ENCODE measurements at places on chromosomes 12 and 14.

DNA sequence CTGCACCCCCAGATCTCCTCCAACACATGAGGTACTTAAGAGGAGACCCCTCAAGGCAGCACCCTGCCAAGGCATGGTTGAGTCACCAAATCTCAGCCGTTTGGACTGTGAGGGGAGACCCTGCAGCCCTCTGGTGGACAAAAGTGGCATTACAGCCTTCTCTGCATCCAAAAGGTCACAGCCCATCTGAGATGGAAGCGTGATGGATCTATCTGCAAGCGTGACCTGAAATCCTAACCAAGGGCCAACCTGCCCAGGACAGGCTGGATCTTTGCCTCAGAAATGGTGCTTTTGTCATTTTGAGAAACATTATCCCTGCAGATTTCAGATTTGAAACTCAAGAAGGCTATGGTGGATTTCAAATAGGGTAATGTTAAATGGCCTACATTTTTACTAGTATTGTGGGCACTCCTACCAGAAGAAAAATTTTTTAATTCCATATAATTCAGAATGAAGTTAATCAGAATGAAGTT lies 23.7 kb upstream of the DHRS4 start:
- DNase-seq: peak; percentile 57

DNA sequence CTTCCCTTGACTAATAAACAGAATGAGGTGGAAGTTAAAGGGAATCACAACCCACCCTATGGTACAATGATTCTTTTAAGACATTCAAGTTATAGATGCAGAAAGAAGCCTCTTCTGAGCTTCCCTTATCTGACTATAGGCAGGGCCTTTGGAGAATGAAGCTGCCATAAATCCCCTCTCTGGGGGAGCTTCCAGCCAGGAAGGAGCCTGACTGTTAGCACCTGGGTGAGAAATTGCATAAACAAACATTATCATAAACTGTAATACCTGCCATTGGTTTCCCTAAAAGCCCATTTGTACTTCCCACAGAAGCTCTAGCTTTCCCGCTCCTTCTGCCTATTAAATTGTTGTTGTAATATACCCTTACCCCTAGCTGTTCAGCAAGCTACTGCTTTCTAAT lies 81.3 kb upstream of the RESF1 start:
- no peak for DNase-seq

- no peak for DNase-seq
Measured at GRCh38 chr12:67280572-67280971, 11.4 kb downstream of the CAND1 start.

- no peak for DNase-seq
Measured at GRCh38 chr12:29901585-29901984, 117.8 kb upstream of the TMTC1 start.

DNA sequence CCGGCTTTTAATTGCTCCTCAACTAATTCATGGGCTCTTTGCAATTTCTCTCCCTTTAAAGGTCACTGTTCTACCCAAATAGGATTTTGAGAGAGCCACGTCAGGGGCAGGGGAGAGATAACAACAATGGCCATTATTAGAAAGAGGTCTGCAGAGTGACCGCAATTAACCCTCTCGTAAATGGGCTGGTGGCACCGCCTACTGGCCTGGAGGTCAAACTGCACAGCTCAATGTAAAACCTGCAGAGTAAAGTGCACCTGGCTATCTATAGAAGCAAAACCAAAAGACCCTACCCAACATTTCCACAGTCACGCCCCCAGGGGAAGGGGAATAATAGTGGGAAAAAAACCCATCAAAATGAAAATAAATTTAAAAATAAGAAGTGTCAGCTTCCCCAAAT lies 21.6 kb upstream of the CLEC4E start:
- no peak for DNase-seq

DNA sequence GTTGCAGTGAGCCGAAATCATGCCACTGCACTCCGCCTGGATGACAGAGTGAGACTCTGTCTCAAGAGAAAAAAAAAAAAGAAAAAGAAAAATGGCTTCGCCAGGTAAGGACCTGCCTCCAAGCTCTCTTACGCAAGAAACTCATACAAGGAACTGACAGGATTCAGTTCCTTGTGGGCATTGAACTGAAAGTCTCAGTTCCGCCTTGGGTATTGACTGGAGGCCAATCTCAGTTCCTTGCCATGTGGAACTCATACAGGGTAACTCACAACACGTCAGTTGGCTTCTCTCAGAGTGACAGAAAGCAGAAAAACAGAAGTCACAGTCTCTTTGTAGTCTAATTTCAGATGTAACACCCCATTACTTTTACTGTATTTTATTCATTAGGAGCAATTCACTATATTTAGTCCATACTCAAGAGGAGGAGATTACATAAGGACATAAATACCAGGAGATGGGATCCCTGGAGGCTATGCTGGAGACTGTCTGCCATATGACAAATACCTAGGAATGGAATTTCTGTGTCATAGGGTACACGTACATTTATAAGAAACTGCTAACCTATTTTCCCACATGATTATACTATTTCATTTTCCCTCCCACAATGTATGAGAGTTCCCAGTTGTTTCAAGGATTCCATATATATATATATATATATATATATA lies 11.4 kb upstream of the NOPCHAP1 start:
- DNase-seq: peak; percentile 34

GRCh38 chr14:28297559-28297958 lies 469.0 kb upstream of the FOXG1 start:
- no peak for DNase-seq

DNA sequence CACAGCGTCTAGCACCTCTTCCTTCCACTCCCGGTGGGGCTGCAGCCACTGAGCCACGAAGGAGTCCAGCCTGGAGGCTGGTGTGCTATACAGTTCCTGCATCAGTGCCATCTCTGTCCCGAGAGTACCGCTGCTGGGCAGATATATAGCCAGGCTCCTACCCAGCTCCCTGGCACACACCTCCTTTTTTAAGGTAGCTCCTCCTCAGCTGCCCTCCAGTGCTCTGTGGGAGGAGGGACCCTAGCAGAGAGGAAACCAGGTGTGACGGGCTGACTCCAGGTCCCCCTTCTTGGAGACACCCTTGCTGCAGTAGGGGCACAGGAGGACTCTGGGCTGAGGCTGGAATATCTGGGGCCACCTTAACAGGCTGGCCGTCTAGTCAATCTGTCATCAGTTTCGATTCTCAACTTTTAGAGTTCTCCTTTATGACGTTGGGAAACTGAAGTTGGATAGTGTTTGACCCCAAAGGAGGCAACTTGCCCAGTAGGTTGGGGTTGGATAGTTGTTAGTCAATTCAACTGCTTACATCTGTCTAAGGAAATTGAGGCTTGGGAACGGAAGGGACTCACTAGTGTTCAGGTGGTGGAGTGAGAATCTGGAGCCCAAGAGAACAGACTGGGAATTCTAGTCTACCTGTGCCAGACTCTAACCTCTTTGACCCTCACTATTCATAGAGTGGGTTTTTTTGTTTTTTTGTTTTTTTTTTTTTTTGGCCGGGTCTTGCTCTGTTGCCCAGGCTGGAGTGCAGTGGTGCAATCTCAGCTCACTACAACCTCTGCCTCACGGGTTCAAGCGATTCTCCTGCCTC lies at the start of gene OASL:
TSS of gene OASL (minus strand) at position 386 of the 808 bp plus-strand sequence. CDS start at position 111, 275 bp downstream.
- peak; percentile 52 for DNase-seq

DNA sequence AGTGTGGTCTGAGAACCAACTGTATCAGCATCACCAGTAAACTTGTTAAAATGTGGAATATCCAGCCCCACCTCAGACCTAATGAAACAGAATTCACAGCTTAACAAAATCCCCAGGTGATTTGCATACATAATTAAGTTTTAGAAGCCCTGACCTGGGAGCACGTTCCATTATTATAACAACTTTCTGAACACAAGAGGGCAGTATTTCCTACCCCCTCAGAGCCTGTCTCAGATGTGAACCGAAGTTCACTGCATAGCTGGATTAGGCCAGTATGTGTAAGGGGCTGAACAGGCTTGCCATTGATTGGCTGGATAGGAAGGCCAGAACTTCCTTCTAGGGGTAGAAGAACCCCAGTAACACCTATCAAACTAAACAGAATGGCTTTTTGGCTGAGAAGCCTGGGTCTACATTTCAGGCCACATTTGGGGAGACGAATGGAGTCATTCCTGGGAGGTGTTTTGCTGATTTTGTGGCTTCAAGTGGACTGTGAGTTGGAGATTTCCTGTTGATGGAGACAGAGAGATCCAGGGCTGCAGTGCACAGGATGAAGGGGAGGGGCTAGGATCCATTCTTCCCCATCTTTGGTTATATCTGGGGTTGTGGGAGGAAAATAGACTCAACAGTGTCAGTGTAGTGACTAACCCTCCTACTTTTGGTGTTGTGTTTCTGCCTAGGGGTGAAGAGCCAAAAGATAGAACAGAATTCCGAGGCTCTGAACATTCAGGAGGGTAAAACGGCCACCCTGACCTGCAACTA lies 94.7 kb upstream of the OR4E1 start:
- DNase-seq: no peak

DNA sequence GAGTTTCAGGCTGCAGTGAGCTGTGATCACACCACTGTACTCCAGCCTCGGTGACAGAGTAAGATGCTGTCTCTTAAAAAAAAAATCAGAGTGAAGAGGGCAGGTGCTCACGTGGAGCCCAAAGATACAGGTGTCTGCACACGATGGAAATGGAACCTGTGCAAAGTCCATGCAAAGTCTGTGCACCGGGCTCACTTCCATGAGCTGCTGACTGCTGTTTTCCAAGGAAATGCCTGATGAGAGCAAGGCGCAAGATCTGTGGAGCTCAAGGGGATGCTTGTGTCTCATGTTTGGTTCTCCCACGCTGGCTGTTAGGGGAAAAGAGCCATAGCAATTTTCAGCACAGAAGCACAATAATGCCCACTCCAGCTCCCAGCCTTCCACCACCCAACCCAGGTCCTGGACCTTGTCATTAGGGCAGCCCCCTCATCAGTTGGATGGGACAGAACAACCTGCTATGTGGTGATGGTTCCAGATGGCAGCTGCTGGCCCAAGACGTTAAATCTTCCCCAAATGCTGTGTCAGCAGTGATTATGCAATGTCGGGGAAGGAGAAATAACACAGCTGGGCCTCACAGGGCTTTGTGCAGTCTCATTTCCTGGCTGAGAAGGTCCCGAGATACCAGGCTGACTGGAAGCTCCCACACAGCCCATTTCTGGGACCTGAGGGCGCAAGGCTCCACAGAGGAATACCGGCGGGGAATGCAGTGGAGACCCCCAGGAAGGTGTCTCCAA lies 27.9 kb upstream of the DICER1 start:
- no peak for DNase-seq

DNA sequence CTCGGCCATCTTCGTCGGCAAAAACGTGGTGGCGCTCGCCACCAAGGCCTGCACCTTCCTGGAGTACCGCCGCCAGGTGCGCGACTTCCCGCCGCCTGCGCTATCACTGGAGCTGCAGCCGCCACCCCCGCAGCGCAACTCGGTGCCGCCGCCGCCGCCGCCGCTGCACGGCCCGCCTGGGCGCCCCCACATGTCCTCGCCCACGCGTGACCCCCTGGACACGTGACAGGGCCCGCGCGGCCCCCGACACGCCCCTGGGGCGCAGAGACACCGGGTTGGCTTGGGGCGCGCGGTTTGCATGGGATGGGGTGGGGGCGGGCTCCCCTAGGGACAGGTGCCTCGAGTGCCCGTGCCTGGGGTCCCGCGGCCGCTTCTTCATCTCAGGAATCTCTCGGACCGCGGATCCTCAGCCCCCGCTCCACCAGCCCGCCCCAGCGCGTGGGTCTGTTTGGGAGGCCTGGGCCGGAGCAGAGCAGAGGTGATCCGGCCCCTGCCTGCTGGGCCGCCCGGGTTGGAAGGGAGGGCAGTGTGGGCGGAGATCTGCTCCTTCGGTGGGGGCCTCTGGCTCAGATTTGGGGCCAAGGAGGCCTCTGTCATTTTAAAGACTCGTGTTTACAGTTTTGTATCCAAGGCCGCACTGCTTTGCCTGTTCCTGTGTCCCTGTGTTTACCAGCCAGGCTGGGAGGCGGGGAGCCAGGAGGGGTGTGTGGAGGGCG lies 3.3 kb downstream of the TMEM121 start:
- DNase-seq: no peak

- no peak for DNase-seq
Measured at GRCh38 chr14:33307691-33308251, 369.1 kb downstream of the NPAS3 start.

- DNase-seq: no peak
Measured at GRCh38 chr14:98926801-98927200, 345.2 kb downstream of the BCL11B start.

DNA sequence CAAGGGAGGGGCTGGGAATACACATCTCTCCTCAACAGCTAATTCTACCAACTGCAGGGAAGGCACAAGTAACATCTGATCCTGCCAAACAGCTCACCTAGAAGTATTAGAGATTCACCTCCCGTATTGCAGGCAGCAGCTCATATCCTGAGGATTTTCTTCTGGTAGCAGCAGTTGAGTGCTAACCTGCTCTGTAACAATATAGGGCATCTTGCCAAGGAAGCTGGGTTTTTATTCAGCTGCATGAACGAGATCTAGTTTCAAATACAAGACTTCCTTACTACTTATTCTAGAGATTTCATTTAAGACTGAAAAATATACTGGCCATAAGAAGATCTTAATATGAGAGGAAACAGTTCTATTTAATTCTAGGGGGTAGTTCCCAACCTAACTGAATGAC lies 261.4 kb upstream of the USP15 start:
- DNase-seq: no peak

DNA sequence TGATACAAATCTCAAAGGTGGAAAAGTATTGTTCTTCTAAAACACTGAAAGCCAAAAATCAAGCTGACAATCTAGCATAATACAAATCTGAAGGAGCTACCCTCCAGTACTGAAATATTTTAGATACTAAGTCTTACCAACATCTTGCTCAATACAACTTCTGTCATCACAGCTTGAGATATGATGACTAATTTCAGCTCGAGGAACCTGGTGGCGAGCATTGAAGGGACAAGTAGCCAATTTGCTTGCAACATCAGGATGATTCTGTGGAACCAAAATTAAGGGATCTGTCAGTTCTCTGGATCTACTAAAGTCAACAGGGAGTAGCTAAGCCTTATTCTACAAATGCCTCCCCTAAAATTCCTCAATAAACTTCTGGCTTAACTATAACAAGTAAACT lies 10.4 kb downstream of the GTSF1 start:
- DNase-seq: no peak

DNA sequence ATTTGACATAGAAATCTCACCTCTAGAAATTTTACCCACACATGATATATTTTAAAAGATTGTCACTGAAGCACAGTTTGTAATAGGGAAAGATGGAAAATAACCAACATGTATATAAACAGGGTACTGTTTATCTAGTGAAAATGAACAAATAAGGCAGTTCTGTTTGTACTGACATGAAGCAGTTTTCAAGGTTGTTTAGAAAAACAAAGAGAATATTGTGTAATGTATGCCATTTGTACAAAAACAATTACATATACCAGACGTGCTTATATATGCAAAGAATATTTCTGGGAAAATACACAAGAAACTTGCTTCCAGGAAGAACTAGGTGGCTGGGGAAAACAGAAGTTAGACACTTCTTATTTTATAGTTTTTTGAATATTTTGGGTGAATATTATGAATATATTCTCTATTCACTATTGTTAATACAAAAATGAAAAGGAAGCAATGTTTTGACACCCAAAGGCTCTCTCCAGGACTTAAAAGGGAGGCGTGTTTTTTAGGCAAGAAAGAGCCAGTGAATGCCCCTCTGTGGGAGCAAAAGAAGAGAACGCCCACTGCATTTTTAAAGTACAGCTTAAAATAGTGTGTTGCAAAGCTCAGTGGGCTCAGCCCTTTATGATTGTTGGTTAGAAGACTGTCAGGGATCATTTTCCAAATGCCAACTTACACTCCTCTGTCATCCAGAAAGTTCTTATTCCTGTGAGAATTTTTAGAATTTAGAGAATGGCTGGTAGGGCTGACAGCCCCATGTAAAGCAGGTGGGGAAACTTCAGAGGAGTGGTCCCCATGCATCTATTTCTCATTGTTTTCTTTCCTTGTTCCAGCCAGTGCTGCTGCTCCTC lies 59.6 kb upstream of the FERMT2 start:
- DNase-seq: no peak
